ENCODE measurements at places on chromosomes 11 and 22.

DNA sequence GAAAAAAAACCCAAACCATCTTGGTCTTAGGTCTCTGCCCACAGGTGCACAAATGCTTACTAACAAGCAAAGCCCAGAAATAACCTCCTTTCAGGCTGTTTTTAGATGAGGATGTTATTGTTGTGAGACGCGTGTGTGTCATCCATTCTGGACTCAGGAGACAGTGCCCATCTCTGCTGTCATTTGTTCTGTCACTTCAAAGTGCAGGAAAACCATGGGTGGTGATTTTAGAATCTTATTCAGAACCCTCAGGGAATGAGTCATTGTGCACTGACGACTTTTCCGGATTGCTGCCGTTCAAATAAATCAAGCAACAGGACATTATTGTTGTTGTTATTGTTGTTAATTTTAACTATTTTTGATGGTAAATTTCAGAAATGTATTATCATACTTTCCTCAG lies 110.3 kb downstream of the LRRC32 start:
- DNase-seq = no peak

DNA sequence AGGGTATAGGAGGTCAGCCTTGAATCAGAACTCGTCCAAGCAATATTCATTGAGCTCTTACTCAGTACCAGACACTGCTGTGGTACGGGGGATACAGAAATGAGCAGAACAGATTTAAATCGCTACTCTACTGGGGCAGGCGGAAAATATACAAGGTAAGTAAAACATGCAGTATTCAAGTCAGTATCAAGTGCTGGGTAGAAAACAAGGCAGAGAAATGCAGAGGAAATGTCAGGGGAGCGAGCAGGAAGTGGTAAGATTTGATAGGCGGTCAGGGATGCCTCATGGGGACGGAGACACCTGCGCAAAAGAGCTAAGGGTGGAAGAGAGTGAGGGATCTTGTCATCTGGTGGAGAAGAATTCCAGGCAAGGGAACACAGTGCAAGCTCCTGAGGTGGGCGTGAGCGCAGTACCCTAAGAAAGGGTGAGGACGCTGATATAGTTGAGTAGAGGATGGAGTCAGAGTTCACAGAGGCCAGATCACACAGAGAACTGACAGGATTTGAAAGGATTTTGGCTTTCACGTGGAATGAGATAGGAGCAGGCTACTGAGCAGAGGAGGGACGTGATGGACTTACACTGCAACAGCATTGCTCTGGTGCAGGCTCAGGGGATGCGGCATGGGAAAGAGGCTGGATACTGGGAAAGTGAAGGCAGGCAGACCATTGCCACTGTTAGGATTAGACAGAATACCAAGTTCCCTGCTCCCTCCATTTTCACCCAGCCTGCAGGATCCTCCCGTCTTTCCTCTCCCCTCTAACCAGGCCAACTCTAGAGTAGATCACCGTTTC lies 35.8 kb downstream of the SC5D start:
- no peak for DNase-seq

DNA sequence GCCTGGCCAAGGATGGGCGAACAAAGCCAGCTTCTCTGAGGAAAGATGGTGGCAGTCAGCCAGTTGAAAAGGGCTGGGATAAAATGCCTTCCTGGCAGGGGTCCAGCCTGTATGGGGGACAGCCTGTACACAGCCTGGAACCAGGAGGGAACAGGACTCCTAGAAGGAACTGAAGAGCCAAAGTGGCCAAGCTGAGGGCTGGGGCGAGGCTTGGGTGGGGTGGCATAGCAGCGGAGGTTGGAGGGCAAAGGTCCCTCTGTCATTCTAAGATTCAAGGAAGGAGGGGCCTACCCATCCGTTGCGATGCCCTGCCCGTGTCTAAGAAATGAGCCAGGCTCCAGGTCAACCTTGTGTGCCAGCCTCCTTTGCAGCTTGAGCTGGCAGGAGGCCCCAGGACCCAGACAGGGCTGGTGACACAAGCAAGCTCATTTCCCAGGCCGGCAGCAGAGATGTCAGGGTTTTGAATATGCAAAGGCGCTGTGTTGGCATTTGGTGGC lies 22.6 kb downstream of the FADD start:
- DNase-seq = no peak

DNA sequence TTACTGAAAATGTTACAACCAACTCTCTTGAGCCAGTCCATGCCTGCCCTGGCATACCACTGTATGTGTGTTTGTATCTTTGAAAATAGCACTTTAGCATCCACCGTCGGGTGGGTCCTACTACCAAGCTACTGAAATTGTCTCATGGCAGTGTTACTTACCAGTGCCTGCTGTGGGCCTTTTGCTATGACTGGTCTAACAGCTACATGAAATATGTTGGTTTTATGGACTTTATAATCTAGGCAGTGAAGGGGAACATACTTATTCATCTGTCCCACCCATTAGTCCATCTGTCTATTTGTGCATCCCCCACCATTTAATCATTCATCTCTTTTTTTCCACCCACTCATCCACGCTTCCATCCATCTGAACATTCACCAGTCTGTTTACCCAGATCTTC lies 106.0 kb downstream of the NAV2 start:
- DNase-seq = no peak

DNA sequence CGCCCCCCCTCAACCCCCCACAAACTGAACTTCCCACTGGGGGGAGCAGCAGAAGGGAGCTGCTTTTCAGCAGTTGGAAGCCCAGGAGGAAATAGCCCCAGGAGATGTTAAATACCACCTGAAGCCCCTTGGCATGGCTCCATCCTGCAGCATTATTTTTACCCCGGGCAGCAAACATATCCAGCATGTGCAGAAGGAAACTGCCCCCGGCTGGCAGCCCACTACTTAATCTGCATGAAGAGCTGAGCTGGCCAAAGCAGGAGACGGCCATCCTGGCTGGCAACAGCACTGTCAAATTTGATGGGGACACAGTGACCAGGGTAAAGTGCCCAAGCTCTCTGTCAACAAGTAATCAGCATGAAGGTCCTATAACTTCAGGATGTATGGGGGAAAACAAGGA lies 32.0 kb downstream of the BUD13 start:
- no peak for DNase-seq
